ENCODE measurements at places on chromosomes 4 and X. TPM values are rescaled to one million over a fixed set of nuclear protein-coding genes. Genes with fewer than 3 reads are reported as not detected.

Gene CXCL11
- total RNA-seq, result not detected

- H3K27me3 ChIP-seq, result no peaks in the 10 kb centered on the region
- H3K27ac ChIP-seq, result no peak overlapping the region
- no peak overlapping the region for H3K4me3 ChIP-seq
- H3K4me1 ChIP-seq, result no peaks in the 10 kb centered on the region
- DNase-seq, result no peak
Measured at GRCh38 chrX:42704454-42704853, 73.5 kb downstream of the PPP1R2C start.

Gene FGFBP2
- not detected for total RNA-seq

GRCh38 chrX:18146954-18147353, 73.7 kb downstream of the BEND2 start:
- no peak for DNase-seq
- H3K27ac ChIP-seq, result no peak overlapping the region
- H3K27me3 ChIP-seq, result no peaks in the 10 kb centered on the region
- H3K4me3 ChIP-seq, result no peak overlapping the region

GRCh38 chr4:149831656-149832208, 16.1 kb upstream of the IQCM start:
- H3K27ac ChIP-seq, result no peak overlapping the region
- H3K4me1 ChIP-seq, result no peaks in the 10 kb centered on the region
- H3K4me3 ChIP-seq, result no peak overlapping the region

DNA sequence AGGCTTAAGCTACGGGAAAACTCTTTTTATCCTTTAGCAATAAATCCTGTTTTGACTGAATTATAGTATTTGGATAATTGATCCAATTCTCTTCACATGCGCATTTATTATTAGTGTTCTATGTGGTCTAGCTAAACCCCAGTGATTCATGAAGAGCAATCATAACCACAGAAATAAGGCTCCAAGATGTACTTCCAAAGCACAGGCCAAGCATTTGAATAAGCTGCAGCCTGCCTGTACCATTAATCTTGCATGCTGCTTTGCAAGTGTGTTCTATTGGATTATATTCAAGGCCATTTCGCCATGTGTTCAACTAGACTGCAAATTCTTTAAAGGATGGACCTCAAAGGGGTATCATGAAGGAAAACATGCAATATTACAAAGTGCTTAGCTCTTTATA, 385.2 kb upstream of the FAT1 start:
- H3K36me3 ChIP-seq, result no peaks in the 10 kb centered on the region
- DNase-seq, result no peak
- H3K27ac ChIP-seq, result no peak overlapping the region
- H3K27me3 ChIP-seq, result no peaks in the 10 kb centered on the region
- H3K4me1 ChIP-seq, result no peaks in the 10 kb centered on the region
- no peak overlapping the region for H3K4me3 ChIP-seq

DNA sequence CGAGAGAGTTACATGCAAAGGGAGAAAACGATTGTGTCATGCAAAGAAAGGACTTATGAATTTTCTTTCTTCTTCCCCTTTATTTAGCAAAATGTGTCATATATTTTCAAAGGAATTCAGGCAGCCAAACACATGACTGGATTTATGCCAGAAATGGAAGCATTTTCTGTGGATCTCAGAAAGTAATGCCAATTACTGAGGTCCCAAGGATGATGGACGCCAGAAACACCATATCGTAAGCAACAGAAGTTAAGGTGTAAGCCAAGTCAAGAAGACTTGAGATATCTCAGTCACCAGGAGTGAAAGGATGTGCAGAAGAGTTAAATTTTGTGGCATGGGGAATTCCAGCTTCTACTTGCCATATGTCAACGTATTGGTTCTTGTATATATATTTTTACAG, 255.1 kb downstream of the GBA3 start:
- no peaks in the 10 kb centered on the region for H3K36me3 ChIP-seq
- no peaks in the 10 kb centered on the region for H3K4me1 ChIP-seq
- no peak overlapping the region for H3K4me3 ChIP-seq
- no peak overlapping the region for H3K27ac ChIP-seq
- H3K27me3 ChIP-seq, result no peaks in the 10 kb centered on the region
- DNase-seq, result no peak

DNA sequence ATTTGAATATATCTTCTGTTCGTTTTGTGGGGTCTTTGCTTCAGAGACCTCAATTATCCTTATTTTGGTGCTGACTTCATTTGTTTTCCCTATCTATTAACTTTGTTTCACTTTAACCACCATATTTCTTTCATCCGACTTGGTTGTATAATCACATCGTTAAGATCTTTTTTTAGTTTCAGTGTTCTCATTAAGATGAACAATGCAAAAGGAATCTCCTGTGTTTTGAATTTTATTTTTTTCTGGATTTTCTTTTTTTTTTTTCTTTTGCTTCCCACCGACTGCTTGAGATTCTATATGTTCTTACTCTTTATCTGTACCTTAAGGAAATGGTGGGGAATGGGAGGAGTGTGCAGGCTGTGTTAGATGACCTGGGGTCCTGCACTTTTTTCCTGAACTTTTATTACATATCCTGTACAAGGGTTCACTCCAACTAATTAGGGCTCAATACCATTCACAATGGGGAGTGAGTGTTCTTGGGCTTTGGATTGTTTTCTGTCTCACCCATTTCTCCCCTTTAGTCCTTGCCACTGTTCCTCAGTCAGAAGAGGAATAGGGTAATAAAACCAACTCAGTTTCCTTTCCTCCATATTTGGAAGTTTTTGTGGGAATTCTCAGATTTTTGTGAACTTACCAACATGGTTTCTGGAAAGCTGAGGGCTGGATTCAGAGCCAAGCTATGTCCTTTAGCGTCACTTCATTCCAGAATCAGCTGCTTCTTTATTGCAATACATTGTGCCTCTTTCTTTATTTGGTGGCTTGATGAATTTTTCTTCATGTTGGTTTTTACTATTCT, 43.2 kb upstream of the BMPR1B start:
- H3K4me3 ChIP-seq, result peak overlapping the region; percentile 33
- H3K27ac ChIP-seq, result peak overlapping the region; percentile 58
- no peaks in the 10 kb centered on the region for H3K4me1 ChIP-seq
- H3K27me3 ChIP-seq, result no peaks in the 10 kb centered on the region

GRCh38 chr4:7387925-7388324, 46.8 kb downstream of the PSAPL1 start:
- no peak overlapping the region for H3K27ac ChIP-seq
- DNase-seq, result peak; percentile 38
- no peaks in the 10 kb centered on the region for H3K27me3 ChIP-seq
- no peaks in the 10 kb centered on the region for H3K4me1 ChIP-seq
- H3K4me3 ChIP-seq, result no peak overlapping the region

- H3K27ac ChIP-seq, result no peak overlapping the region
- no peaks in the 10 kb centered on the region for H3K36me3 ChIP-seq
- no peaks in the 10 kb centered on the region for H3K4me1 ChIP-seq
- no peak overlapping the region for H3K4me3 ChIP-seq
- no peak for DNase-seq
Measured at GRCh38 chr4:86876894-86877685, 15.1 kb downstream of the C4orf36 start.

GRCh38 chr4:95129821-95130311, 372.1 kb downstream of the BMPR1B start:
- no peaks in the 10 kb centered on the region for H3K27me3 ChIP-seq
- no peaks in the 10 kb centered on the region for H3K4me1 ChIP-seq
- H3K4me3 ChIP-seq, result no peak overlapping the region
- peak; percentile 89 for DNase-seq

Gene CLDN24
- total RNA-seq, result not detected

DNA sequence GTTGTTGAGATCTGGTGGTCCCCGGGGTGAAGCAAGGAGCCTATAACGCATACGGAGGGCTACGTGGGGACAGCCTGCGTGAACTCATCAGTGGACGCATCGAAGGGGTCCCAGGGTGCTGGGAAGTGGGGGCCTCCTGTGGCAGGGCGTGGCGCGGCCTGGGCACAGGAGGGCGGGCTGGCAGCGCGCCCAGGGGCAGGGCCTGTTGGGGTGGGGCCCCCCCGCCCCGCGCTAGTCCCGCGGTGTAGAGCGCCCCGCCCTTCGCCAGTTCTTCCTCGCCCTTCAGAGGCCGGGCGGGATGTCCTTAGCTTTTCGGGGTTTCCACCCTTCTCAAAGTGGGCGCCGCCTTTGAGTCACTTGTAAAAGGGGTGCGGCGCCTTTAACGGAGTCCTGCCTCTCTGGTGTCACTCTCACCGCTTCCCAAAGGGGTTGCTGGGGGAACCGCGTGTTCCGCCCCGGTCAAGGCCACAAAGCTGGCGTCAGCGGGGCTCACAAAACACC, 632 bp downstream of the PLP2 start:
- peak overlapping the region; percentile 89 for H3K27ac ChIP-seq
- H3K4me3 ChIP-seq, result peak overlapping the region; percentile 70
- no peaks in the 10 kb centered on the region for H3K27me3 ChIP-seq

- H3K27me3 ChIP-seq, result no peaks in the 10 kb centered on the region
- H3K36me3 ChIP-seq, result no peaks in the 10 kb centered on the region
- no peak overlapping the region for H3K27ac ChIP-seq
- DNase-seq, result no peak
- H3K4me1 ChIP-seq, result no peaks in the 10 kb centered on the region
- no peak overlapping the region for H3K4me3 ChIP-seq
Measured at GRCh38 chrX:143781103-143781502, 60.6 kb upstream of the SPANXN2 start.

GRCh38 chr4:76585897-76586360, 150.9 kb downstream of the SHROOM3 start:
- H3K4me1 ChIP-seq, result no peaks in the 10 kb centered on the region
- no peaks in the 10 kb centered on the region for H3K27me3 ChIP-seq
- peak overlapping the region; percentile 66 for H3K4me3 ChIP-seq
- H3K27ac ChIP-seq, result peak overlapping the region; percentile 96
- peak; percentile 55 for DNase-seq
